Articular chondrocyte of knee joint (primary cell): ENCODE measurements at places on chromosomes 5 and 9. TPM values are rescaled to one million over a fixed set of nuclear protein-coding genes. Genes with fewer than 3 reads are reported as not detected.

TNFSF8 gene
- not detected in 2 replicates for total RNA-seq

ADRB2 gene
- 3.7 and 6.4 TPM in 2 replicates for total RNA-seq

FAM81B gene
- not detected in 2 replicates for total RNA-seq

EIF4E1B gene
- total RNA-seq, result not detected in 2 replicates

CFAP90 gene
- total RNA-seq, result 0.13 and 0.43 TPM in 2 replicates

ADAMTSL2 gene
- total RNA-seq, result 0.11 and 0.26 TPM in 2 replicates

PTRH1 gene
- 11.0 and 11.1 TPM in 2 replicates for total RNA-seq

SLC45A2 gene
- 0.11 and 0.13 TPM in 2 replicates for total RNA-seq

SLC6A19 gene
- total RNA-seq, result not detected in 2 replicates

THBS4 gene
- total RNA-seq, result 1.0 and 2.3 TPM in 2 replicates

F2RL2 gene
- under 0.01 TPM in 1 of 2 replicates, not detected in the other for total RNA-seq

ENHO gene
- 0.32 and 0.39 TPM in 2 replicates for total RNA-seq

TAF11L12 gene
- not detected in 2 replicates for total RNA-seq

MBLAC2 gene
- 7.0 and 8.6 TPM in 2 replicates for total RNA-seq

SLC24A2 gene
- total RNA-seq, result under 0.01 TPM in 2 replicates

PCYOX1L gene
- total RNA-seq, result 5.7 and 6.6 TPM in 2 replicates
